ENCODE measurements at places on chromosomes 1 and 21.

DNA sequence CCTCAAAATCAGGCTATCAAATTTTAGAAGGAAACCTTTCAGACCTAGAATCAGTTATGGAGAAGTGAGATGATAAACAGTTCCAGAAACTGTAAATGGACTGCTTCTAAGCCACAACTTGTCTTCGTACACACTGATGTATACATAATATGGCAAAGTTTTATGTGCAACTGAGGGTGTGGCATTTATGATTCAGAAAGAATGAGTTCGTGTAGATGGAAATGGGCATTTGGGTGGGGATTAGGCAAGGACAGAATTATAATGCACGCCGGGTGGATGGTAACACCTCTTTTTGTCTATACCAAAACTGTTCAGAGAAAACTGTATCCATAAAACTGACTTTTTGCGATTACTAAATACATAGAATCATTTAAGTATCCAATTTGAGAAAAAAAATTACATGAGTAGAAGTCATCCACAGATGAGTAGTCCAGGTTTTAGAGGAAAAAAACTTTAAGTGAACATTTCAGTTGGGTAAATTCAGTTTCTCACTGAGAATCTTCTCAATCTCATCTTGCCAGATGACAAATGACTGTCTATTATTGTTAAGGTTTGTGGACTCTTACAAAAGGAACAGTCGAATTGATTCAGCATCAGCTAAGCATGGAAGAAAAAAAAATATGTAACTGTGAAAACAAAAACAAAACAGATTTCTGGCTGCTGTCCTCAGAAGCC is 22.5 kb downstream of the ERRFI1 start:
- no peak for DNase-seq

DNA sequence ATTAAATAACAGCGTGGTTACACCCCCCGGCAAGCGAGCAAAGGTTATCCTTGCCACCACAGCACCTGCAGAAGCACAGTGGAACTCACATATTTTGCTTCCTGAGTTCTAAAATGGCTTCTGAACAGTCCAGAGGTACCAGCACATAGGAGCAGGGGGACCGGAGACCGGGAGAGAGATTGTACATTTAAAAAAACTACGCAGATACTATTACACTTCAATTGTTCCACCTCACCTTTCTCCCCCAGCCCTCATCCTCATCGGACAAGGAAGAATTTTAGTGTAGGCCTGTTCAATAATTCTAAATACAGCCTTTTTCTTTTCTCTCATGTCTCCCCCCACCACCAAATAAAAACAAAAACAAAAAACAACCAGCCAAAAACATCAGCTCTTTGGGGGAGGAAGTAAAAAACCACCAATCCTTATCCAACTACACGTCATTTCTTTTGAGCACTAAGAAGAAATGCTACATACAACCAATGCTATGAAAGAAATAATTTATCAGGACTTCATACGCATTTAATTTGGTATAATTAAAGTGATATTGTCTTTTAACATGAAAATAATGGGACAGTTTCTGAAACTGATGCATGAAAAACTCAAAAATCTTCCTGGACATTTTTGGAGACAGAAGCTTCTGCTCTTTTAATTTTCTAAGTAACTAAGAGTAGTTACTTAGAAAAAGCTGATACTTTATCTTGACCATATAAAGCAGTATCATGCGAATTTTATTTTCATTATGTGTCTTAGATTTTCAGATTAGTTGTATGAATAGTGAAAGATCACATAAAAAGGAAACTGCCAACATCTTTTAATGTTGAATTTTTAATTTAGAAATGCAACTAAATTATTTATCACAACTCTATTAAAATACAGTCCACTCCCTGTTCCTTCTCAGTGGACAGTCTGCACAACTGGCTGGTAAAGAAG is 9.1 kb downstream of the CDKN2C start:
- DNase-seq = no peak

DNA sequence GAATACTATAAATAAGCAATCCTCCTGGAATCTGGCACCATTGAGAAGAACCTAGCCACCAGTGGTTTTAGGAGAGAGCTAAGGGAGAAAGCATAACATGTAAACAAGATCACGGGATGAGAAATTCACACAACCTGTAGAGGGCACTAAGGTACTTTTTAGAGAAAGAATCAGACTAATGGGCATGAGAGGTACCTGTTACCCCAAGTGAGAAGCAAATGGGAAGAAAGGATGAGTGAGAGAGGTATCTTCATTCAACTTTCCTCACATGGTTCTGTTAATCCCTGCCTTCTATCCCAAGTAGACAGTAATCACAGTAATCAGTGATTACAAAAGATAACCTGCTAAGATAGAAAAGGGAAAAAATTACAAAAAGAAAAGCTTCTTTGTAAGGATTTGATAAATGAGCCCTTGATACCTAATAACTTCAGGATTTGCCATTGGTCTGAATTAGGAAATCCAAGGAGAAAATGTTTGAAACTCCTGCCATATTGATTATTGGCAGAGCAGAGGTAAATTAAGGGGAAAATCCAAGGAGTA is 251.1 kb upstream of the ADGRL2 start:
- no peak for DNase-seq

DNA sequence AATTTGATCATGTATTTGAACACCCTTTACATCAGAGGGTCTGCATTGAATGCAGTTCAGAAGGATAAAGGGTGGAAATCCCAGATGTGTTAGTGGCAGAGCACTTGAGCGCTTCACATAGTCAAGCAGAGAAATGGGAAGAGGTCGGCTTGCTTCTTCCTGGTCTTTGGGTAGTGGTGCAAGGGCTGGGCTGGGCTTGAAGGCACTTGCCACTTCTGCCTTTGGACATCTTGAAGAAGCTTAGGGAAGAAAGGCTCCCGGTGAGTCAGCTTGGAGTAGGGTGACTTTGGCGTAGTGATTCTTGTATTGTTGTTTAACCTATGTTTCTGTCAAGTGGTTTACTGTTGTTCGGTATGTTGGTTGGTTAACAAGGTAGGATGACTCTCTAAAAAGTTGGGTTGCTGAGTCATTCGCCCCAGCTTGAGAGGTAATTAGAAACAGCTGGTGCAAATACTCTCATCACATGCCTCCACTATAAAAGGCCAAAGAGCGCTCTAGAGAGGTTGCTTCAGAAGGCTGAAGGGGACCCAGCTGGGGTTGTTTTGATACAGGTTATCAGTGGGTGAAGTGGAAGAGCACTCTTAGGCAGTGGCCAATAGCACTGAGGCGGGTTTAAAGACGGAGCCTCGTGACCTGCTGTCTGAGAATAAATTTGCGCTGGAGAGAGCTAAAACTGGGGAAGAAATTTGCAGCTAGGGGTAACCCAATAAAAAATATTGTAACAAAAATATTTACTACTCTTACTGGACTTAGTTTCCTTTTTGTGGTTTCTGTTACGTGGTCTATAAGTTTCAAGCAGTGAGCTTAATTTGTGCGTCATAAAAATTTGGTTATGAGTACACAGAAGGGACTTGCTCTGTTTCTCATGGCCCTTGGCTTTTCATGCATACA is 1.4 kb downstream of the BACH1 start:
- DNase-seq = peak; percentile 43

DNA sequence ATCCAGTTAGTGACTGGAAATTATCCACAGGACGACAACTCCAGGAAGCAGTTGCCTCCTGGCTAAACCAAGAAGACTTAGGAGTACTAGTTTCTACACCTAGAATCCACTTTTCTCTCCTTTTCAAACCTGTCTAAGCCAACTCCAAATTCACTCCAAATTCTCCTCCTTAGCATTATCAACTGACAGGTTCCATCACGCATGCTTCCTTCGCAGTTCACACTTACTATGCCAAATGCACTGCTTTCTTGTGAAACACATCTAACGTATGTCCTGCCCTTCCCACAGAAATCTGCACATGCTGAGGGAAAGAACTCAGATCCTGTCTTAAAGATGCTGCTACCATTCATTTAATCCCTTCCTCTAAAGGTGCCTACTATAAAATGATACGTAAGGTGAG is 225.9 kb downstream of the RERE start:
- no peak for DNase-seq

GRCh38 chr1:51576923-51577322 is 40.0 kb upstream of the OSBPL9 start:
- no peak for DNase-seq

DNA sequence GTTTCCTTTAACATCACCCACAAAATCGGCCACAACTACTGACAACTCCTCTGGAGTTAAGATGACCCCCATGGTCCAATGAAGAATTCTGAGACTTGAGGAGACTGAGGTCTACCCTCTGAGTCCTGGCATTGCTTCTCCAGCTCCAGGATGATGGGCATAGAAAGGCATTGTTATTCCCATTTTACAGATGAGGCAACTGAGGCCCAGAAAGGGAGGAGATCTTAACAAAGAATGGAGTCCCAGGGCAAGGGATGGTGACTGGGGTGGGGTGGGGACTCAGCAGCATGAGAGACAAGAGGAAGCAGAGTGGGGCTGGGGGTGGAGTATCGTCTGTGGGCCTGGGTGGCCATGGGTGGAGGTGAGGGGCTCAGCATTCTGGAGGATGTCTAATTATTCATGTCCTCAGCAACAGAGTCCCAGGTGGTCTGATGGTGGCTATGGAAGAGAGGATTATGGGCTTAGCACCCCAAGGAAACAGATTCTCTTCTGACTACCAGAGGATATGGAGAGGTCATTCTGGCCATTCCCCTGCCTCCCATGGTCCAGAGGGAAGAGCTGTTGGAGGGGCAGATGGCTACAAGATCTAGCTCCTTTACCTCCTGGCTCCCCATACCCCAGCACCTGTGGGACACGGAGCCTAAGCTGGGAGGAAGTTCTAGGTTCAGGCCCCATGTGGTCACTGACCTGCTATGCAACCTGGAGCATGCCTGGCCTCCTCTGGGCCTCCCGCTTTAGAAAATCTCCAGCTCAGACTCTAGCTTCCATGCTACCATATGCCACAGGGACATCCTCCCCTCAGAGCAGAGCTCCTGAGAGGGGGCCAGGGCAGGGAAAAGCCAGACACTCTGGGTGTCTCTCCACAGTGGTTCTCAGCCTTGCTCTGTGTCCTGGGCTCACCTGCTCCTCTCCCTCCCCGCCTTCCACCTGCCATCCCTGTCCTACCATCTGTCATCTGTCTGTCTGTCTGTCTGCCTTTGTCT is 37.4 kb upstream of the DMBX1 start:
- DNase-seq = no peak

- DNase-seq = no peak
Observed at GRCh38 chr1:120178799-120179756, 2.8 kb upstream of the SEC22B start.

DNA sequence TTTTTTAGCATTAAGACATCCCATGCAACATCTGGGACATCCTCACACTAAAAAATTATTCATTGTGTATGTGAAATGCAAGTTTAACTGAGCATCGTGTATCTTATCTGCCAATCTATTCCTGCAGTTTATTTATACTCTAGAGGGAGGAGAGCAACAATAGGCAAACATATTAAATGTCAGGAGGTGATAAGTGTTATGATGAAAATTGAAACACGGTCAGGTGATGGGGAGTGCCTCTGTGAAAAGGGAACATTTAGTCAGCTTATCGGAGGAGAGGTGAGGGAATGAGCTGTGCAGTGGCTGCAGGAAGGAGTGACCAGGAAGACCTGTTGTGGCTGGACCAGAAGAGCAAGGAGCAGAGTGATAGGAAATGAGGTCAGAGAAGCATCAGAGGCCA is 775 bp upstream of the EFCAB14 start:
- no peak for DNase-seq

GRCh38 chr1:46448109-46448911 is 41.3 kb upstream of the DMBX1 start:
- DNase-seq = no peak

GRCh38 chr1:226687426-226687825 is 51.7 kb downstream of the ITPKB start:
- peak; percentile 65 for DNase-seq

- DNase-seq = no peak
Observed at GRCh38 chr1:244992833-244993232, 128.5 kb upstream of the HNRNPU start.

- DNase-seq = no peak
Observed at GRCh38 chr1:217891966-217892365, 260.8 kb downstream of the SPATA17 start.

- no peak for DNase-seq
Observed at GRCh38 chr1:97424209-97424608, 496.6 kb downstream of the DPYD start.

DNA sequence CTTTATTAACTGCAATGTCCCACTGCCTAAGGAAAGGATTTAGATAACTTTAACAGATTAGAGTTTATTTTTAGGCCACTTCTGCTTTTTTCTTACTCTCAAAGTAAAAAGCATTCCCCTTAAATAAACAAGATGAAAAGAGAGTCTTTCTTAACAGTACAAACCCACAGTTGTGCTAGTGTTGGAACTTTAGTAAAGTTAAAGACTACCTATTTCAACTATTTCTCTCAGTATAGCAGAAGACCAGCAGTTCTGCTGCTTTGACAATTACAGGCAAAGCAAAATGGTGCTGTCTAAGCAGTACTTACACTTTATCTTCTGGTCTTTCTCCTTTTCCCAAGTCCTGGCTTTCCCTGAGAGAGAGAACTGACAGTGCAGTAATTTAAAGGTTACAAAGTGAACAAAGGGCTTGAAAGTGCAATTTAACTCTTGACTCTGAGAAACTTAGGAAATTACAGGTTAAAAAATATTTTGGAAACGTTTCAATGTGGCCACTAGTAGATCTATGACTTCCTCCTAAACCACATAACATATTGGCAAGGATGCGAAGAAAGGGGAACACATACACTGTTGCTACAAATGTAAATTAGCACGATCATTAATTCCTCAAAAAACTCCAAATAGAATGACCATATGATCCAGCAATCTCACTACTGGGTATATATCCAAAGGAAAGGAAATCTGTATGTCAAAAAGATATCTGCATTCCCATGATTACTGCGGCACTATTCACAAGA is 135.4 kb upstream of the POGK start:
- DNase-seq = no peak

GRCh38 chr1:210755991-210756659 is 377.8 kb downstream of the KCNH1 start:
- no peak for DNase-seq

DNA sequence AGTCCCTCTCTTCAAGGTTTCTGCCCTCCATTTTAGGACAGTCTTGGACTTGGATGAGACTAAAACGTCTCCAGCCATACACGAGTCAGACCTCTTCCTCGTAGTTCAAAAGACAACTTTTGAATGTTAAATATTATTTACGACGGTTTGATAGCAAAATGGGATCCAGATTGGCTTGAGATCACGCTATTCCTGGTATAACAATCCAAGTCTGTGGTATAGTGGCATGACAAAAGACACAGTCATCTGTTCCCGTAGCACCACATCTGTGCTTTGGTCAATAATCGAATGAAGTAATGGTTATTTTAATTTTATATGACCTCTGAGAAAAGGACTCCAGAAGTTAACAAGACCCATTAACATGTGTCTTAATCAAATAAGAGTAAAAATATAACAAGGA is 7.0 kb downstream of the PCP4 start:
- DNase-seq = no peak
